ENCODE measurements at places on chromosomes 6 and 20.

DNA sequence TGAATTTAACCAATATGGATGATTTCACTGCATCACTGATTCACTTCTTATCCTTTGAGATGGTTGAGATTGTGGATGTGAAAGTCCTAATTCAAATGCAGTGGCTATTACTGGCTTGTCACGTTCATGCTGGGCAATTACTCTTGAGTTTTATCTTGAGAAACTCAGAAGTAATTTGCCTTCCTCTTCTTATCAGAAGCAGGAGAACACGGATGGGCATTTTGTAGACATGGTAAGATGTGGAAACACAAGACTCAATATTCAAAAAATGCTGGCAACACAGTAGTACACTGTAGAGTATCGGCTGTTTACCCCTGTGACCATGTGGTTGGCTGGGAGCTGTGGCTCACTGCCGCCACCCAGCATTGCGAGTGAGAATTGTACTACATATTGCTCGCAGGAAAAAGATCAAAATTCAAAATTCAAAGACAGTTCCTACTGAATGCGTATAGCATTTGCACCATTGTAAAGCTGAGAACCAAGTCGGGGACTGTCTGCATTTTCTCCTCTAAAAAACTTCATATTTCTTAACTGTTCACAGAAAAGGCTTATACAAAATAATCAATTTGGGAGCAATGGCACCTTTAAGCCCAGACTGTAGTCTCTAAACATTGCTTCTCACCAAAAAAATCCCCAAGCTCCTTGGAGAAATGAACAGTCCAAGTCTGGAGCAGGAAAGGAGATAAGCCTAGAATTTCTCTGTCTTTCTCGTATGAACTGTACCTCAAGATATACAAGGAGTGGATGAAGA lies 61.9 kb upstream of the ELOVL5 start:
- DNase-seq, result no peak

GRCh38 chr6:107740496-107741190 lies 83.5 kb downstream of the SCML4 start:
- no peak for DNase-seq

DNA sequence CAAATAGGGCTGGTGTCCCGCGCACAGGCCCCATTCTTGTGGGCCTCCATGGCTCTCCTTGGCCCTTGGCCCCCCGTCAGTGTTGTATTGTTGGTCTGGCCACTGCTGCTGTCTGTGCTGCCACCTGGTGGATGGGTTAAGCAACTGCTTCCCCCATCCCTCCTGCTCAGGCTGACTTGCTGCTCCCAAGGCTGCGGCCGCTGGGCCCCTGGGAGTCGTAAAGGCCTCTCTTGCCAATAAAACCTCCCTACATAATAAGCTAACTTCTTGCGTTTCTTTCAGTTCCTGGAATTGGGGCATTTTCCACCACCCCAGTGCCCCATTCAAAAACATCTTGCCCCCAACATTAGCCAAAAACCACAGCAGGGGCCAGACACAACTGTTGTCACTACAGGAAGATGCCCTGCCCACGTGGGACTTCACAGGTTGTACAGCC lies 27.1 kb downstream of the CD83 start:
- DNase-seq, result peak; percentile 24

DNA sequence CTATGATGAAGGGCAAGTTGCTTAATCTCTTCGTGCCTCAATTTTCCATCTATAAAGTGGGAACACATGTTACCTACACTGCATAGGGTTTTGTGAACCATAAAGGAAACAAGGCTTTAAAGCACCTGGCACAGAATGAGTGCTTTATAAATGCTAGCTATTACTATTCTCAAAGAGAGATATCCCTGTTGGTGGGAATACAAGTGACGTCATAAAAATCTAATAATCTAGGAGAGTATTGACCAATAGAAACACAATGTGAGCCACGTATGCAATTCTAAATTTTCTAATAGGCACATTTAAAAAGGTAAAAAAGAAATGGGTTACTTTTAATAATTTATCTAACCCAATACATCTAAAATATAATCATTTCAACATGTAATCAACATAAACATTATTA lies 316.4 kb downstream of the PTPRT start:
- no peak for DNase-seq

Measured in kidney glomerular epithelial cell (primary cell).